ELF-1 (cell line): ENCODE measurements at places on chromosomes 7 and 10.
A peak's percentile ranks its signal among the peaks of the same experiment; 100 is the strongest.

DNA sequence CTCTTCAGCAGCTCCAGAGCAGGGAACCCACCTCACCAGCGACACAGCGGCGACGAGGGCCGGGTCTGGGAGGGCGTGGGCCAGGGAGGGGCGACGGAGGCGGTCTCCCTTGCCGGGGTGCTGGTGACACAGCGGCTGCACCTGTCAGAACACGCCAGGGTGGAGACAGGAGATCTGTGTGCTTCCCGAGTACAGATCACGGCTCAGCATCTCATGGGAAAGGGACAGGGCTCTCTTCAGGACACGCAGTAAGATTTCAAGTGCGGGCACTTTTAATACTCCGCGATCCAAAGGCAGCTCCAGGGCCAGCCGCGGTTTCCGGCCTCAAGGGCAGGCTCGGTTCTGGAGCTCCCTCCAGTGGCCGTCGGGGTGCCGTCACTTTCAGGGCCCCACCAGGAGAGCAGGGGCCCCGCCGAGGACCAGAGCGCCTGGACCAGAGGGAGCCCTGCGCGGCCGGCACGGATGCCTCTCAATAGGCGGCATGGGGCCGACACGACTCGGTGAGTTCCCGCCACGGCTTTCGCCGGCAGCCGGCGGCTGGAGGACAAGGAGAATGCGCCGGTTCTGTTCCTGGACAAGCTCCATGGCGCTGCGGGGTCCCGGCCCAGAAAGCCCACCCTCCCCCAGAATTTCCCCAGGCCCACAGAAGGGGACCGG is 21.4 kb downstream of the GPR146 start:
- peak; percentile 90 for DNase-seq

GRCh38 chr7:35415411-35415822 is 161.5 kb upstream of the TBX20 start:
- DNase-seq: peak; percentile 13

DNA sequence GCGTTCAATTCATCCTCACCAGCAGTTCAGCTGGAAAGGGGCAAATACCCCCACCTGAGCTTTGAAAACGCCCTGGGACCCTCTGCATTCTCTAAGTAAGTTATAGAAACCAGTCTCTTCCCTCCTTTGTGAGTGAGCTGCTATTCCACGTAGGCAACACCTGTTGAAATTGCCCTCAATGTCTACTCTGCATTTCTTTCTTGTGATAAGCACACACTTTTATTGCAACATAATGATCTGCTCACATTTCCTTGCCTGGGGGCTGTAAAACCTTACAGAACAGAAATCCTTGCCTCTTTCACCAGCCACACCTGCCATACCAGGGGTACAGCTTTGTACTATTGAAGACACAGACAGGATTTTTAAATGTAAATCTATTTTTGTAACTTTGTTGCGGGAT is 155.8 kb upstream of the LANCL2 start:
- DNase-seq: no peak

DNA sequence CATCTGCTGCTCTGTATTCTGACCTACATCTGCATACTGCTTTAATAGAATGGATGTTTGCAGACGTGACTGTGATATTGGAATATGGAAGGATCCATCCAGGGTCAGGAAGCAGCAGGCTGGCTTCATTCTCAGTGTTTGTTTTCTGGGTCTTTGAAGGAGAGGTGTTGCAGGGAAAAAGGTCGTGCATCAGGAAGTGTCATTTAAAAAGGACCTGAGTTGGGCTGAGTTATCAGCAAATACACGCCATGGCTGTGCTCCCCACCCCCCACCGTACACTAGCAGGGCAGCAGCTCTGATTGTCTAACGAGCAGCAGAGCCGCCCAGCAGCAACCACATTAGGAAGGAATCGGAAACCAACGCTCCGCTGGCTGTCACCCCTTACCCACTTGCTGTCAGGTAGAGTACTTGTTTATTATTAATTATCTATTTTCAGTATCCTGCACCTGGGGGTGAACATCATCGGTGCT is 63.1 kb upstream of the STEAP1B start:
- DNase-seq: peak; percentile 52

GRCh38 chr7:39415091-39415787 is 151.0 kb upstream of the YAE1 start:
- DNase-seq: no peak

- no peak for DNase-seq
These were observed 39.2 kb upstream of the SDHAF3 start for GRCh38 chr7:97078023-97078969.

DNA sequence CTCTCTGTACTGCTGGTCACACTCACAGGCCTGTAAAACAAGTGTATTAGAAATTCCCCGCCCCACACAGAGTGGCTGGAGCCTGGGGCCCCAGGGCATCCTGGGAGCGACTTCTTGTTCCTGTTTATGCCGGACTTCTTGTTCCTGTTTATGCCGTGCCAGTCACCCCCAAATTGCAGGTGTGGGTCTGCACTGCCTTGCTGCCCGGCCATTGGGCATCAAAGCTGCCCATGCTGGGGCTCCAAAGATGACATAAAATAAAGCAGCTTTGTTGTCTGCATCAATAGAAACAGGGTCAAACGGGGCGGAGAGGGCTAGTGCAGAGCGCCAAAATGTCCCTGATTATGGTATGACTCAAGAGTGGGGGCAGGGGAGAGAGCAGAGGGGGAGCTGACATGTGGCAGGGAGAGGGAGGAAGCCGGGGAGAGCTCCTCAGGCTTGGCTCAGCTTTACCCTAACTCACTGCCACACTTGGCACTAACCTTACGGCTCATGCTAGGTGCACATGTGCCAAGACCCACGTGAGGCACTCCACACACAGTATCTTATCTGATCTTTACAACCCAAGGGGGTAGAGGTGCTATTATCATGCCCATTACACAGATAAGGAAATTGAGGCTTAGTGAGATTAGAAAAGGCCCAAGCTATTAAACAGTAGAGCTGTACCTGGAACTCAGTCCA is 98.4 kb downstream of the PIP4K2A start:
- DNase-seq: peak; percentile 82

DNA sequence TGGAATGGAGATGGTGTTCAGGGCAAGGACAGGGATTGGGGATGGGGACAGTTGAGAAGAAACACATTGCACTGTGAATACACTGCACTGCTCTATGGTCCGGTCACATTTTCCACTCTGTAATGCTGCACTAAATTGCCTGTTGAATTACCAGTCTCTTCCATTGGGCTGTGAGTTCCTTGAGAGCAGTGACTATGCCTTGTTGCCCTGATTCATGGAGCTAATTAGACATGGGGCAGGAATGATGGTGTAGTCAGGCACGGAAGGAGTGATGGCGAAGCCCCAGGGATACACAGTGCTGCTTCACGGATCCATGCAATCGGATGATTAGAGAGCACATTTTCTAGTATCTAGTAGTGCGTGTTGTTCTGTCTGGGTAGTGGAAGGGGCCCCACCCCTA is 25.4 kb upstream of the GPAM start:
- no peak for DNase-seq

DNA sequence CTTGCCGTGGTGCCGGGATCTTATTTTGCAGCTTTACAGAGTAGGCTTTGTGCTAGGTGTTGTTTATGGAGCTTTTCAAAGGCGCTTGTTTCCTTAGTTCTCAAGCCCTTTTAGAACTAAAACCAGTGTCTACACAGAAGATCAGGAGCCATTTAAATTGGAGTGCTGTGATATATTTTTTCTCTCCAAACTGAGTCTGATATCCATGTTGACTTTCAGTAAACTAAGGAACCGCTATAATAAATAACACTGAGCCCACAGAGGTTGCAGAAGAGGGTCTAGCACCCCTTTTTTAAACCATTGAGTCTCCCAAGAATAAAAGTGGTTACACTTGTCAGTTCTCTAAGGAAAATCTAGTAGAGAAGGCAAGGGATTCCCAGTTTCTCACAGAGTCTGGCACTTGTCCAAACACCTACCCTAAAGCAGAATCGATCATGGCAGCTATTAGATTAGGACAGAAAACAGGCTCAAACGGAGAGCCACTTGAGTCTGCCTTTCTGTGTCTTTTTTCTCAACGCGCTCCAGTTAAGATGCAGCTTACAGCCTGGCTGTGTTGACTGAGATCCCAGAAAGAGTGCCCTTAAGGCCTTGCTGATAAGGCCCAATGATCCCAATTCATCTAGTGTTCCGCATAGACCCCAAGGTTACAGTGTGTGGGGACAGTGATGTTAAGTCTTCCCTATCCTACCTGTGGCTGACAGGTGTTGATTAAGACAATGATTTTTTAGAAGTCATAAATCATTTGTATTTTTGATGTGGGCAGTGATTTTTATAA is 804 bp downstream of the TMEM106B start:
- DNase-seq: peak; percentile 49

- DNase-seq: no peak
These were observed 47.5 kb downstream of the FAM53B start for GRCh38 chr10:124696446-124697392.

- DNase-seq: no peak
These were observed 2.2 kb downstream of the STN1 start for GRCh38 chr10:103915796-103916195.

DNA sequence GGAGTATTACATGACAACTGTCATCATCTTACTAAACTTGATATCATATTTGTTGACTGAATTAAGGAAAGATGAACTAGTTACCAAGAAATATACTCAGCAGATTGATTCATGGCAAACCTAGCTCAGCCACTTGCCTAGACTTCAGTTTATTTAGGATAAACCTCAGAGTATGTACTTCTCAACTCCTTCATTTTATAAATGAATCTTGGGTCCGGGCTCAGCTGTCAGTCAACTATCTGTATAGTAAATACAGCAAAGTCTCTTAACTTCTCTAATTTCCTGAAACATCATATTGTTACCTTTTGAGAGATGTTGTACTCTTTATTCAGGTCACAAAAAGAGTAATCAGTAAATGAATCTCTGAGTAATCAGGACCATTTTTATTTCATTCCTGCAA is 211.0 kb upstream of the KLF14 start:
- no peak for DNase-seq

DNA sequence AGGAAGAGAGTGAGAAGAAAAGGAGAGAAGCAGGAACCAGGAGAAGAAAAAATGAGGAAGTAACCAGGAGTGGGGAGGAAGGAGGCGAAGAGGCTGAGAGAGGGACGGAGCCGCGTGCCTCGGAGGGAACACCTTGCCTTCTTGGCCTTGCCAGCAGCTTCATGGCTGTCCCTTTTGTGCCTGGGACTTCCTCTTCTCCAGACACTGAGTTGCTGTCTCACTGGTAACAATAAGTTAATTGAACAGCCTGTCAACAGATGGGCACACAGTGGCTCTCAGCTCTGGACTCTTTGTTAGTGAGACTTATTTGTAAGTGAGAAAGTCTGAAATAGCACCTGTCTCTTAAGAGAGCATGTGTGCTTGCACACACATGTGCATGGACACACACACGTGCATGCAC is 83.2 kb downstream of the GATA3 start:
- no peak for DNase-seq

DNA sequence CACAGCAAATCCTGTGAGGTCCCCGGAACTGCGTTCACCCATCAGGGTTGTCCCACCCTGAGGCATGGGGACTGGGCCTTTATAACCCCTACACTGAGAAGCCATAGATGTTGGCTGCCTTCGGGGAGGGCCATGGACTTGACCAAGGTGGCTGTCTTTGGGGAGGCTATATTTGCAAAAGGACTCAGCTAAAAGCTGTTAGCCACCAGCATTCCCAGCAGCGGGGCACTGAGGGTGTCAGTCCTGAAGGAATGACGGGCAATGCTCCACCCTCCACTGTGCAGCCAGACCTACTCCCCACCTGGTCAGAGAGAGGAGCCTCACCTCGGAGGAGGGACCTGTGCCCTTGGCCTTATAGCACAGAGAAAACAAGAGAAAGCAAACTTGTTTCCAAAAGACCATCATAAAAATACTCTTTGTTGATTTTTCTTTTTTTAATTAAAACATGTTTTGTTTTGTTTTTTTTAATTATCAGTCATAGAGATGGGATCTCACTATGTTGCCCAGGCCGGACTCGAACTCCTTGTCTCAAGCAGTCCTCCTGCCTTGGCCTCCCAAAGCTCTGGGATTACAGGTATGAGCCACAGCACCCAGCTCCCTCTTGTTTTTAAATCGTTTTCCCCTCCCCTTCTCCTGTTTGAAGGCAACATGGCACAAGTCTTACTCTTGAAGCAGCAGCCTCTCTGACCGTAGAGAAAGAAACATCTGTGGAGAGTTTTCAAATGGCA is 26.7 kb upstream of the CUX1 start:
- DNase-seq: no peak

DNA sequence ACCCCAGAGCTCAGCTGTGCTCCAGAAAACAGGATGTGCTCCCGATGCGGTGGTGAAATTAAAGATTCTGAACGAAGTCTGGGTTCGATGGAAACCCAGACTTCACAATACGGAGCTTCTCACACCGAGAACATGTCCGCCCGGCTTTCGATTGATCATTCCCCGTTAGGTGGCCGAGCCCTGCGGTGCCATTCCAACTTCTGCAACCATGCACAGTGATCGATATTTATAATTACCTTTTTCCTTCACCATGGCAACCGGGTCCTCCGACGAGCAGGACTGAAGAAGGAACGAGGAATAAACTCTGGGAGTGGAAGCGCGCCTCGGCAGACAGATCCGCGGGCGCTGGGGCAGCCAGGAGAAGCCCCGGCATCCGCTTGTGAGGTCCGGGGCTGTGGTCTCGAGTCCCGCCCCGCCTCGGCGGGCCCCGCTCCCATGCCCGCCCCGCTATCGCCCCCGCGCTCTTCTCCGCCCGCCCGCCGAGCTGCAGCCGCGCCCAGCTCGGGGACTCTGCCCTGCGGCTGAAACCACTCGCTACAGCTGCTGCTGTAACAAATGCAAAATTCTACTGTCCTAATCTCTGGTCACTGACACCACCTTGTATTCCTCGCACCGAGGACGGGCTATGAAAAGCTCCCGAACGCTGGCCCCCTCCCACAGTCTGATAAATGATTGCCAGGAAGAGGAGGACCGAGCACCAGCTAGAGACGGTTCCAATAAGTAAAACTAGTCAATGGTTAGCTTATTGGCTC is 26.2 kb downstream of the ABLIM1 start:
- peak; percentile 69 for DNase-seq

DNA sequence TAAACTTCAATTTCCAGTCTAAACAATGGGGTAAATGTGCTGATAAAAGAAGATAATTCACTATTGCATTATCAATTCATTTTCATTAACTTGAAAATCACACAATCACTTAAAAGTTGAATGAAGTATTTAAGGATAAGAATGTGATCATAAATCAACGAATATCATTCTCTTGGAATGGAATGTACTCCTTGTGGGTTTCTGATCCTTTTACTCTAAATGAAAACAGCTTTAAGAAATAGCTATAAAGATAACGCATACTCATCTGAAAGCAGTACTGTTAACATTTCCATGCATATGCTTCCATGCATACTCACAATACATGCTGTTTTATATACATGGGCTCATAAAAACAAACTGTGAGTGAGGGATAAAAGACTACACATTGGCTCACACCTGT is 108.8 kb downstream of the ATE1 start:
- no peak for DNase-seq

GRCh38 chr7:80187279-80187678 is 52.6 kb downstream of the GNAI1 start:
- no peak for DNase-seq
